Ascending aorta (tissue), 2 donors: ENCODE measurements at places on chromosomes 2 and 18.

DNA sequence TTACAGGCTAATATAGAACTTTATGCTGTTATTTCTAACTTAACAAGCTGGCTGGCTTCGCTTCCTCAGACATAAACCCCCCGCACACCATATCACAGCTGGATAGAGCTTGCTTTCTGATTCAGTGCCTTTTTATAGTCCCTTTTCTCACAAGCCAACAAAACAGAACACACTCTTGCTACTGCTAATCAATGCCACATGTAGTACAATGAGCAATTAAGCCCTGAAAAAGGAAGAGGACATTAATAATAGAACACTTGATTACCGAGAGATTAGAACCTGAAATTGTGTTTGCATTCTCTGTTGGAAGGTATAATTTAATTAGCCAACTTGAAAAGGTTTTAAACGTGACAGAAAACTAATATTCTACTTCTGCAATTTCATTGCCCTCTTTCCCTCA, 267.7 kb upstream of the CYRIA start:
- H3K27me3 ChIP-seq: no peaks in the 10 kb centered on the region
- H3K36me3 ChIP-seq: no peaks in the 10 kb centered on the region
- H3K4me3 ChIP-seq: no peak overlapping the region
- H3K27ac ChIP-seq: no peak overlapping the region
- DNase-seq: no peak

GRCh38 chr2:237691908-237692600, 64.7 kb downstream of the LRRFIP1 start:
- peaks cover 62% of the 10 kb centered on the region for H3K4me1 ChIP-seq
- H3K27ac ChIP-seq: peak overlapping the region; percentile 99
- no peaks in the 10 kb centered on the region for H3K27me3 ChIP-seq
- peak overlapping the region; percentile 78 for H3K4me3 ChIP-seq
- no peaks in the 10 kb centered on the region for H3K36me3 ChIP-seq

GRCh38 chr18:55857409-55857808, 269.4 kb upstream of the TCF4 start:
- no peaks in the 10 kb centered on the region for H3K27me3 ChIP-seq
- no peak overlapping the region for H3K27ac ChIP-seq
- no peak for DNase-seq
- no peaks in the 10 kb centered on the region for H3K36me3 ChIP-seq

DNA sequence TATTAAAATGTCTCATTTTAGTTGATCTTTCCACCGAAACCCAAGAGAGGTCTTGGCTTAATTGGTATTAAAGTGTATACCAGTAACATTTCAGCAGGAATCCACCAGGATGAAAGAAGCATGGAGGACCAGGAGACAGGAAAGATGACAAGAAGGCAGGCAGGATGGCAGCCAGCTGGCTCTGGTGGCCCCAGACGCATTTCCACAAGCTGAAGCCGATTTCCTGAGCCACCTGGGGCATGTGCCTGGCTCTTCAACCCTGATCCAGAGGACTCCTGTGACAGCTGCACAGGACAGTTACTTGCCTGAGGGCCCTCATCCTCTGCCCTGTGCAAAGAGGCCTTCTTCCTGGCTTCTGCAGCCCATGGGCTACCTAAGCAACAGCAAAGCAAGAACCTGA, 56.9 kb upstream of the NFU1 start:
- no peaks in the 10 kb centered on the region for H3K27me3 ChIP-seq
- no peaks in the 10 kb centered on the region for H3K4me1 ChIP-seq
- DNase-seq: no peak
- no peaks in the 10 kb centered on the region for H3K36me3 ChIP-seq
- H3K4me3 ChIP-seq: no peak overlapping the region
- H3K27ac ChIP-seq: no peak overlapping the region

- no peaks in the 10 kb centered on the region for H3K36me3 ChIP-seq
- no peak for DNase-seq
- no peak overlapping the region for H3K27ac ChIP-seq
- H3K27me3 ChIP-seq: no peaks in the 10 kb centered on the region
- H3K4me1 ChIP-seq: no peaks in the 10 kb centered on the region
These were observed 31.7 kb upstream of the SERTAD2 start for GRCh38 chr2:64685430-64685829.

- DNase-seq: no peak
- H3K4me1 ChIP-seq: no peaks in the 10 kb centered on the region
- H3K4me3 ChIP-seq: no peak overlapping the region
- H3K27me3 ChIP-seq: no peaks in the 10 kb centered on the region
- H3K36me3 ChIP-seq: no peaks in the 10 kb centered on the region
- H3K27ac ChIP-seq: no peak overlapping the region
These were observed 1304.3 kb upstream of the DDX18 start for GRCh38 chr2:116510117-116510671.

DNA sequence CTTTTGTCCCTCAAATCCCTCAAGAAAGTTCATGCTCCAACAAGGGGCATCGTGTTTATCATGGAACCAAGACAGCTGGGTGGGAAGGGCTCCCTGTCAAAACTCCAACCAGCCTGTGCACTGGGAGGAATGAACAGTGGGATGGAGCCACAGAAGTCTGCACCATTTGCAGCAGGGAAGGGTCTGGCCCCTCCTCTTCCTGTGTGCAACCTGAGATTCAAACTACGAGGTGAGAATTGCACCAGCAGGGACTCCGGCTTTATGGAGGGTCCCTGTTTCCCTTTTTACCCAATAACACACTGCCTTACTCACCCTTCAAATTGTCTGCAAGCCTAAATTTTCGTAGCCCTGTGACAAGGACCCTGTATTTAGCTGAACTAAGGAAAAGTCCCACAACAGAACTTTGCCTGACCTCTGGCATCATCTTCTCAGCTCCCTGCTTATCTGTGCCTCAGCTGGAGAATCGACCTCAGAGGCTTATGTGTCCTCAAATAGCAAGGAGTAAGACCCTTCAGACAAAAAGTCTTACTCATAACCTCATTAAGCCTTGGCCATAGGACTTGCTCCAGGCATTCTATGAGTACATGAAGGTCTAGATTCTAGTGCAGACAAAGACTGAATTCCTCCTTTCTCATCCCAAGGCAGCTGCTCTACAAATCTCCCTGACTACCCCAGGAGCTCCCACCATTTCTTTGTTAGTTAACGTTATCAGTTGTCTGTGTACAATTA, 178.3 kb upstream of the SERPINE2 start:
- no peak overlapping the region for H3K27ac ChIP-seq
- H3K27me3 ChIP-seq: no peaks in the 10 kb centered on the region
- no peak overlapping the region for H3K4me3 ChIP-seq
- DNase-seq: no peak
- H3K4me1 ChIP-seq: peaks cover 2% of the 10 kb centered on the region
- H3K36me3 ChIP-seq: no peaks in the 10 kb centered on the region

DNA sequence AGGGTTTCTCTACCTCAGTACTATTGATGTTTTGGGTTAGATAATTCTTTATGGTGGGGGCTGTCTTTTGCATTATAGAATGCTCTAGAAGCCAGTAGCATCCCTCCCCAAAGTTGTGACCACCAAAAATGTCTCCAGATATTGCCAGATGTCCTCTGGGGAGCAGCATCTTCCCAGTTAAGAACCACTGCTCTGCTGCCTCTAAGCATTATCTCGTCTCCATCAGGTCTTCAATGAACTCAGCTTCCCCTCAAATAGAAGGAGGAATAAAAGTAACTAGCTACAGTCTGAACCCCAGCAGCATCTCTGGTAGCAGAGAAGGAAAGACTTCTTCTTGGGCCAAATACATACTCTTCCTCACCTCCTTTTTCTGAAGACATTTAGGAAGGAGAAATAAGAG, 244.1 kb downstream of the AGPS start:
- no peak for DNase-seq
- H3K36me3 ChIP-seq: no peaks in the 10 kb centered on the region
- H3K27me3 ChIP-seq: no peaks in the 10 kb centered on the region
- H3K27ac ChIP-seq: no peak overlapping the region

DNA sequence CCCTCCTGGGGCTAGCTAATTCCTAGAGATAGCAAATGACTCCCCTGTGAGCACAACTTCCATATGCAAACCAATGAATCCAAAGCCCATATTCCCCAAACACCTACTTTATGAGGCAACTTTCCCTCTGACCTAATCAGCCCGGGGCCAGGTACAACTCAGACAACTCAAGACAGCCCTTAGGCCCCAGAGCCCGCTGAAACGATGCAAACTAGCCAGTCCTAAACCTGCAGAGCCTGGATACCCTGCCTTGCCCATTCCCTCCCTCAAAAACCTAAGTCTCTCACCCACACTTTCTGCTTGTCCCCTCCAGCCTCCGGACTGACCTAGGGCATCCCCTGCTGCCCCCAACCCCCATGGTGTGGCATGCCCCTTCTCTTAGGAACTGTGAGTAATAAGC, 142.8 kb downstream of the ACTR3 start:
- H3K4me3 ChIP-seq: no peak overlapping the region
- H3K27me3 ChIP-seq: no peaks in the 10 kb centered on the region
- H3K27ac ChIP-seq: no peak overlapping the region
- no peak for DNase-seq

GRCh38 chr18:47118981-47119380, 31.3 kb downstream of the HDHD2 start:
- DNase-seq: no peak
- no peak overlapping the region for H3K27ac ChIP-seq
- H3K27me3 ChIP-seq: no peaks in the 10 kb centered on the region
- no peaks in the 10 kb centered on the region for H3K4me1 ChIP-seq
- H3K36me3 ChIP-seq: peaks cover 9% of the 10 kb centered on the region

DNA sequence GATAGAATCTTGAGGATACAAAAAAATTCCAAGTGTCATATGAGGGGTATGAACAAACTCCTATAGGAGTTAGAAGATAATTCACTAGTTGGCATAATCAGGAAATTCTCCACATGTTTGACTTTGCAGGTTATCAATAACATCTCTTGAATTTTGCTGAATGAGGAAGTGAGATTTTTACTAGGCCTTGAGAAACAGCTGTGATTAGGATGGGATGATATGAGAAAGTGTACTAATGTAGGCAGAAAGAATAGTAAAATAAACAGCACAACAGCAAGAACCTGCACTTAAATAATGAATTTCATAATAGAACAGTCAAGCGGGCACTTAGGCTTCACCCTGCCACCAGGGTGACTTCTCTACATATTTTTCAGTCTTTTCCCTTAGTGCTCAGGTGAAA, 570.8 kb upstream of the CRIM1 start:
- no peak for DNase-seq
- H3K4me1 ChIP-seq: no peaks in the 10 kb centered on the region
- H3K27me3 ChIP-seq: no peaks in the 10 kb centered on the region
- H3K27ac ChIP-seq: no peak overlapping the region
- no peaks in the 10 kb centered on the region for H3K36me3 ChIP-seq
- no peak overlapping the region for H3K4me3 ChIP-seq

DNA sequence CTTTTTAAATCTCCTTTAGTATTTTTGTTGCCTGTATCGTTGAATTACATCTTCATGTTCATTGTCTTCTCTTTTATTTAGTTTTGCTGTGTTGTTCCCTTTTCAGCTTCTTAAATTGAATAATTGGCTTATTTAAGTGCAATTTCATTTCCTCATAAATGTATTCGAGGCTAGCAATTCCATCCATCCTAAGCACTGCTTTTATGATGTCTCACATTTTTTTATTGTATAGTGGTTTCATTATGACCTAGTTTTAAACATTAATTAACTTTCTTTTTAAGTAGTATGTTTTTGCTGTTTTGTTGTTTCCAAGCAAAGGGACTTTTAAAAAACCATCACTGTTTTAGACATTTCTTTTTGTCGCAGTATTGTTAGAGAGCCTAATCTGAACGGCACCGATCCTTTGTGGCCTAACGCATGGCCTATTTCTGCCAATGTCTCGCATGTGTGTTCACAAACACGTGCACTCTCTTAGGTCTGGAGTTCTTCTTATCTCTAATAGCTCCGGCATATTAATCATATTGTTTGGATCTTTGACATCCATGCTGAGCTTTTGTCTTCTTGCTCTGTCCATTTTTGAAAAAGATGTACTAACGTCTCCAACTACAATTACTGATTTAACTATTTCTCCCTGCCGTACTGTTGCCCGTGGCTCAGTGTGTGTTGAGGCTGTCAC, 59.6 kb upstream of the ZNF516 start:
- H3K4me3 ChIP-seq: no peak overlapping the region
- no peaks in the 10 kb centered on the region for H3K36me3 ChIP-seq
- H3K27ac ChIP-seq: no peak overlapping the region
- no peak for DNase-seq
- H3K27me3 ChIP-seq: no peaks in the 10 kb centered on the region
- H3K4me1 ChIP-seq: no peaks in the 10 kb centered on the region

DNA sequence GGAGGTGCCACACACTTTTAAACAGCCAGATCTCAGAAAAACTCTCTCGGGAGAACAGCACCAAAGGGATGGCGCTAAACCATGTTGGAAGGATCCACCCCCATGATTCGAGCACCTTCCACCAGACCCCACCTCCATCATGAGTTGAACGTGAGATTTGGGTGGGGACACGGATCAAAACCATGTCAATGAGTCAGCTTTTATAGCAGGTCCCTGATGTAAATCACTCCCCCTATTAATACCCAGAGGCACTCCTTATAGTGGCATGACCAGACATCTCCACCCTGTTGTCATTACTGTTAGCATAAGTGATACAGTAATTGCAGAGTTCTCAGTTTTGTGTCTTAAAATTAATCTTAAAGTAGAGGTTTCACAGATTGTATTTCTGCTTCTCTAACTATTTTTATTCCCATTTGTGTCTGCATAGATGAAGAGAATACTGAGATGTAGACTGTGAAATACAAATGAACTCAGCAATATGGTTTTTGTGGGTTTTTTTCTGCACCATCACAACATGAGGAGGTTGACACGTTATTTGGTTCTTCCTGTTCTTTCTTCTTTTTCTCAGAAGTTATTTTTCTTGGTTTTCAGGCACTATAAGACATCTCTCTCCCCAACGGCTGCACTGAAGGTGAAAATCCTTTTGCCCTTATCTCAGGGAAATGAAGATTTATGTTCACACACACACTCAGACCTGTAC, 218.2 kb downstream of the ARL4C start:
- no peak overlapping the region for H3K4me3 ChIP-seq
- no peaks in the 10 kb centered on the region for H3K27me3 ChIP-seq
- no peaks in the 10 kb centered on the region for H3K4me1 ChIP-seq
- H3K36me3 ChIP-seq: no peaks in the 10 kb centered on the region
- DNase-seq: no peak

DNA sequence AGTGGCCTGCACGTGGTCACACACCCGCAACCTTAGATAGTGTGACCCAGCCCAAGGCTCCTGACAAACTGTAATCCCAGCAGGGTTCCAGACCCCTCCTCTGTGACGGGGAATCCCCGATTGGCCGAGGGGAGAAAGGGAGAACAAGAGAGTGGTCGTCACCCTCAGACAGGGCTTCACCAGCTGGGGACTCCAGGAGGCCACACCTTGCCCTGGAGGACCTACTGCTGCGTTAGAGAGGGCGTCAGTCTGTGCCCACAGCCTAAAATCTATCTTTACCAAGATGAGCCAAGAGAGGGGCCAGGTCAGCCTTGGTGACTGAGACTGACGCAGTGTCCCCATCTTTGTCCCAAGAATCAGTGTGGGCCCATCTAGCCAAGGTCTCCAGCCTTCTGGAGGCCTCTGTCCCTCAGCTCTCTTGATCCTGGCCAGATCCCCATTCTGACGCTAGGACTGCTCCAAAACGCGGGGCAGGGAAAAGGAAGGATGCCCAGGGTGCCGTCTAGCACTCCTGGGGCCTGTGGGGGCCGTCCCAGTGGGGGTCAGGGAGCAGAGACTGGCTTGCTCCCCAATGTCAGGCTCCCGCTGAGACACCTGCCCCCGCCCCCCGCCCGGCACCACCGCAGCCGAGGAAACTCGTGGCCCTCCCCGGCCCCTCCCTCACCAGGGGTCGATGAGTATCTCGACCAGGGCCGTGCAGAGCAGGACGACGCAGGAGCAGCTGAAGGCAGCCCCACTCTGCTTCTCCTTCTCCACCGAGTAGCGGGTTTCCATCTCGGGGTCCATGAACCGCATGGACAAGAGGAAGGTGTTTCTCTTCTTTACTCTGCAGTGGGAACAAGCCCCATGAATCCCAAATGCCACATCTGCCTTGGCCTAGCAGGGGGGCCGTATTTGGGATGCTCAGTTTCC, 40.9 kb downstream of the CENPO start:
- H3K4me3 ChIP-seq: no peak overlapping the region
- H3K27me3 ChIP-seq: no peaks in the 10 kb centered on the region
- no peak overlapping the region for H3K27ac ChIP-seq
- peaks cover 21% of the 10 kb centered on the region for H3K36me3 ChIP-seq
